Fibroblast of gingiva (primary cell): ENCODE measurements at places on chromosomes 1 and 21.
A peak's percentile ranks its signal among the peaks of the same experiment; 100 is the strongest.

DNA sequence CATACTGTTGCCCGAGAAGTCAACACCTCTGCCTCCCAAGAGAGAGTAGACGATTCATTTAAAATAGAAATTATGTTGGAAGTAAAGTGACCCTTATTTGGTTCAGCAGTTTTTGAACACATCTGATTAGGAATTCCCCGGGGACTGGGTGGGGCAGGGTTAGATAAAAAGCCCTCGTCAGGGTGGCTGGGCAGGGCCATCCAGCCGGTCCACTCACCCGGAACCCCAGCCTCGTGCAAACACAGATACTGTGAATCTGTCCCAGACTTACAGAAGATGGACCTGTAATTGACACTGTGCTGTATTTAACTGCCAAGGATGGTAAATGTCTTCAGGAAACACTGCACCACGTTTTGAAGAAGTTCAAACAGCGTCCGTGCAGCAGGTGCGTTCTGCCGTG lies 63.7 kb downstream of the PRDM16 start:
- no peak for DNase-seq

DNA sequence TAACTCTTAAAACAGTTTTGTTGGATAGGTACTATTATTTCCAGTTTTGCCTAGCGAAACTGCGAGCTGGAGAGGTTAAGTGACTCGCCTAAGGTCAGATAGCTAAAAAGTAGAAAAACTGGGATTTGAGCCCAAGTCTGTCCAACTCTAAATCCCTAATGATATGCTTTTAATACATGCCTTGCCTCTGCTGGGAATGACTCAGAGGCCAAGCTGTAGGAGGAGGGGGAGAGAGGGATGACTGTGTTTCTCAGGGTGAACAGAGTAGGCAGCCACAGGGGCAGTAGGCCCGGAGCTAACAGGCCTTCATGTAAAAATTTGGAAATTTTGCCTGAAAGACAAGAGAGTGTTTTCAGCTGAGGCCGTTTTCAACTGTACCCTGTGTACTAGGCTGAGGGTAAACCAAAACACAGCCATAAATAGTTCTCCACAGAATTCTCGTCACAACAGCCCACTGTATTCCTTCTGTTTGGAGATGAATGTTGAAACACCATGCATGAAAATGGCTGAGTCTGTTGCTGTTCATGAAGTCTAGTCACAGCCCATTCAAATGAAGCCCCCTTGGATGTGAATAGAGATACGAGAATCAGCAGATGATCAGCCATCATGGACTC lies 107.5 kb upstream of the HOOK1 start:
- peak; percentile 93 for DNase-seq

- no peak for DNase-seq
These were observed 52.8 kb downstream of the SLC44A3 start for GRCh38 chr1:94872771-94873495.

GRCh38 chr1:206734499-206735142 lies 36.0 kb upstream of the IL19 start:
- no peak for DNase-seq

- DNase-seq, result no peak
These were observed 59.3 kb downstream of the CCDC18 start for GRCh38 chr1:93239863-93240262.

DNA sequence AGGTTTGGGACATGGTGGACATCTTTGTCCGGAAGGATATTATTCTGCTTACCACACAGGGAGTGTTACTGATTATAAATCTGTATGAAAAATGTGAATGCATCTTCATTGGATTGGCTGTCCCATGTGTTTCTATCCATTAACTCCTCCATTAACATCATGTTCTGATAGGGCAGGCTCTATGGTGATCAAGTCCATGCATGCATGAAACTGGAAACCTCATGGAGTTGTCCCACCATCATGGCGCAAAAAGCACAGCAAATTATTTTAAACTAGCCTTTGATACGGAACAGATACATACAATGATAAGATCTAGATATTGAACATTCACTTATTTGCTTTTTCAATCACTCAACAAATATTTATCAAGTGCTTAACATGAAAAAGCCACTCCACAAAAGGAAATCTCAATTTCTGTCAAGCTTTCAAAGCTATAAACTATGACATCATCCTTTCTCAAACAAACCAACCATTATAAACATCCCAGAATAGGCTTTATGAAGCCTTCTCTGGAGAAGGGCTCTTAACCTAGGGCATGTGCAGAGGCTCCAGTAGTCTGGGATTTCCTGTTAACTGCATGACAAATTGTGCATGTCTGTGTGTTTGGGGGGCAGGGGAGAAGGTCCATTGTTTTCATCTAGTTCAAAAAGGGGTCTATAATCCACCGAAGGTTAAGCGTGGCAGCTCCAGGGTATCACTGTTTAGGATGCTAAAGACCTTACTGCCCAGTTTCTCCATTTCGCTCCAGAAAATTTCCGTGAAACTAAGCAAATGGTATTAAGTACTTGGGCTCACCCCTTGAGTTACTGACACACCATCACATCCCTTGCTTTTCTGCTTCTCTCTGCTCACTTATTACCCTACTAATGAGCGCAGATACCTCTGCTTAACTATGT lies 46.1 kb downstream of the ADAMTS1 start:
- no peak for DNase-seq

GRCh38 chr1:37662031-37662755 lies 27.5 kb upstream of the RSPO1 start:
- no peak for DNase-seq

- no peak for DNase-seq
These were observed 498.7 kb upstream of the NFIA start for GRCh38 chr1:60583696-60584095.

DNA sequence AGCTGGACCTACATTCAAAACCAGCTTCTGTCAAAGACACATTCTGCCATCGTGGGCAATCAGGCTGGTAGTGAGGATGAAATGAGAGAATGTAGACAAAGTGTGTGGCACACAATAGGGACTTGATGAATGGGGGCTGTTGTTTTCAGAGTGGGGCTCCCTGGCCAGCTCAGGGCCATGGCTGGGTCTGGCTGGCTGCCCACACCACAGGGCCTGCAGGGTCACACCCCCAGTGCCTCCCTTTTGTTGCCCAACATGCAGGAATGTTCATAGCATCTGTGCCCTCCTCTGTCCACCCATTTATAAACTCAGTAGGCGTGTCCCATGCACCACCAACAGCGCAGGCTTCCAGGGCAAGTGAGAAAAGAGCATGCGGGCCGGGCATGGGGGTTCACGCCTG lies 20.8 kb upstream of the ECE1 start:
- peak; percentile 88 for DNase-seq

DNA sequence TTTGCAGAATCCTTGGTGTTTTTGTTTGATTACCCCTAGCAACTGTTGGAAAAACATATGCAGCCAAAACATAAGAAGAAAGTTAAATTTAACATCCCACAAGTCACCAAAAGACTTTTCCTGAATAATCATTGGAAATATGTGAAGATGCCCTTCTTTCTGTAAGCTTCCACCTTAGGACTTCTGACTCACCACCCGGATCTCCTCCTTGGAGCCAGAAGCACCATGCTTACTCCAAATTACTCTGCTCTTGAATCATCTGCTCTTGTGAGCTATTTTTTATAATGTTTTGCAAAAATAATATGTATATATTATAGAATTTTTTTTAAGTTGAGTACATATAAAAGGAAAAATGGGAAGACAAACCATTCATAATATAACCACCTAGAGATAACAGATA lies 391.7 kb downstream of the KCTD3 start:
- no peak for DNase-seq
